ENCODE measurements at places on chromosomes 3 and 15. TPM values are rescaled to one million over a fixed set of nuclear protein-coding genes. Genes with fewer than 3 reads are reported as not detected.

DNA sequence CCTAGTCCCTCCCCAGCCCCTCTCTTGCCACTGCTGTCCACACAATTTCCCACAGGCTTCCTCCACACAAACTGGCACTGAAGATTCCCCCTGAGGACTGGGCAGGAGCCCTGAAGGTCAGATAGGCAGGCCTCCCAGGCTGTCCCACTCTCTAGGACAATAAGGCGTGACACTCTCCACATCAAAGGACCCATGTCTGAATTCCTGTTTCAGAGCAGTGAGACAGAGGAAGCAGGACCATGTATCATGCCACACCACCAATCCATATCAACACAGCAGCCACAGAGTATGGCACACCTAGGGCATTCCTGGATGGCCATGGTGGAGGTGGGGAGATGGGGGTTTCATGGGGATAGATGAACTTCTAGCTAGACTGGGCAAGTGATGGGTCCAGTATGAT is 13.8 kb upstream of the CCR1 start:
- DNase-seq: no peak

DNA sequence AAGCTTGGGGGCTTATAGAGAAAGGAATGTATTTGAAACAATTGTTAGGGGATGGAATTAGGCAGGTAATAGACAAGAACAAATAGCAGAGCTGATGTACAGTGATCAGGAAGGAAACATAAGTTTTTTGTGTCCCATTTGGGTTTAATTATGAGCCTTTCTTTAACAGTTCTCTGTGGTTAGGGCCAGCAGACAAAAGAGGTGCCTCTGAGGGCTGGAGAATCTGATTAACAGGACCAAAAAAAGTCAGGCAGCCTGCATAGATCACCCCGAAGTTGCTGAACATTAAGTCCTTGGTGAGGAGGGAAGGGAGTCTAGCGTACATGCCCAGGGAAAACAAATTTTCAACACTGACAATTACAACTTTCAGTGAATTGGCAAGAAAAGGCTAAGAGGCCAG is 88.6 kb upstream of the SPRED1 start:
- DNase-seq: no peak

DNA sequence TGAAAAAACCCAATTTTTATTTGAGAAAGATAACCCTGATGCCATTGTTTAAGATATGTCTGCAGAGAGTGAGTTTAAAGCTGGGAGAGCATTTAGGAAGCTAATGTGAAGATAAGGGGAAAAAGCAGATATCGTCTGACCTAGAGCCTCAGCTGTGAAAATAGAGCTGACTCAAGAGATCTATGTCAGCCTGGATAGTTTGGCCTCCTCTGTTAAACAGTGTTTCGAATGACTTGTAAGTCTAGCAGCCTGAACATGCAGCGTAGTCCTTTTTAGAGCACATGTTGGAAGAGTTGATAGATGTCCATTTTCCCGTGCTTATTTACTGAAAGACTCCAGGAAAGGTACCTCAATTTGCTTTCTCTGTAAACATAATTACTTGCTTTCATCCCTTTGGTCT is 48.1 kb downstream of the ALCAM start:
- no peak for DNase-seq

GRCh38 chr15:64847448-64847847 is 5.7 kb downstream of the PLEKHO2 start:
- DNase-seq: no peak

- DNase-seq: peak; percentile 89
Observed at GRCh38 chr3:185983495-185984141, 45.8 kb upstream of the TRA2B start.

DNA sequence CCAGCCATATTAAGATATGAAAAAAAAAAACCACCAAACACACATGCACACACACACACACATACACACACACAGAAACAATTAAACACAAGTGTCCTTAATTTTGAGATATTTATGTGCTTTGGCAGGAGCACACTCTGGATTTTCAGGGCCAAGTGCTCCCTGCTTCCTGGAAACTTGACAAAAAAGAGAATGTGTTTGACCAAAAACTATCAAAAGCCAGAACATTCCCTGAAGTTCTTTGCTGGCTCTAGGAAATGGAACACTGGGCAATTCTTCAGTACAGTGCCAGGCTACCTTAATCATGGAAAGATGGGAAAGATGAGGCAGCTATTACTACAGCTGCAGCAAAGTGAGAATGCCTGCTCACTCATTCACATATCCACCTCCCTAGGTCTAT is 44.6 kb downstream of the P3H2 start:
- DNase-seq: no peak

DNA sequence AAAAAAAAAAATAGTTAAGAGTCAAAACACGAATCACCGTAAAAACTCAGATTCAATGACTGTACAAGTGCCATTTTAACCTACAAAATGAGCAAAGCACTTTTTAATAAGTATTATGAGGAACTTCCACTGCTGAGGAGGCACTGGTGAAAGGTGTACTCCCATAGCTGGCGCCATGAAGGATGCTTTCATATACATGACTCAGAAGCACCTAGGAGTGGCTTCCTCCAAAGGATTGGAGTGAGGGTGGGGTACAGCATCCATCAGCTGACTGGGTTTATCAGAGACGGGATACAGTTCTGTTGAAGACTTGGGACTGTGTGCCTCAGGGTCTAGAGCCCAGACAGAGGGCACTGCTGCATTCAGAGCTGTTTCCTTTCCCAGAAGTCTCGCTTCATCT is 60.9 kb upstream of the MEX3B start:
- DNase-seq: peak; percentile 8

- no peak for DNase-seq
Observed at GRCh38 chr3:33868309-33868708, 69.9 kb downstream of the PDCD6IP start.

GRCh38 chr3:23455775-23456174 is 252.6 kb downstream of the UBE2E2 start:
- peak; percentile 49 for DNase-seq

DNA sequence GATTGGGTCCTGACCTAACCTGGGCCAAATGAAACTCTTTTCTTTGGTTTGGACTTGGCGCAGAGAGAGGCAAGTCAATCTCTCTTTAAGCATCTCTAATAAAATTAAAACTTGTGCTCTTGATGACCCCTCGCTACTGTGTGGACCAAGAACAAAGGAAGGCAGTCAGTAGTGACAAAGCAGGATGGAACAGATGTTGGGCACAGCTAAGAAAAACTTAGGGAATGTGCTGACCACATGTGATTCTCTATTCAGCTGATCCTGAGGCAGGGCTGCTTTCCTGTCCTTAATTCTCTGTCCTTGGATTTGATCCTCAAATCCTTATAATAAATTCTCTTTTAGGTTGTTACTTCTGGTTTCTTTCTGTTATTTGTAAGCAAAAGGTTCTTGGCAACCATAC is 259.9 kb downstream of the ZIC1 start:
- no peak for DNase-seq

GRCh38 chr15:42499858-42500609 is 4.6 kb downstream of the SNAP23 start:
- no peak for DNase-seq

GRCh38 chr15:69958496-69959084 is 139.1 kb downstream of the TLE3 start:
- no peak for DNase-seq

- DNase-seq: no peak
Observed at GRCh38 chr3:123728014-123728413, 143.2 kb upstream of the HACD2 start.

Gene ATP2C1
- 34.0 TPM for total RNA-seq

Gene TRH
- total RNA-seq: not detected

Gene WDR6
- 117 TPM for total RNA-seq

Gene SEC22A
- total RNA-seq: 34.3 TPM

Gene OR4F15
- total RNA-seq: not detected

Gene LARP6
- total RNA-seq: 166 TPM

Gene TEX55
- total RNA-seq: 0.33 TPM

Gene SLC51B
- not detected for total RNA-seq

Gene GOLGA6L9
- 8.1 TPM for total RNA-seq

Gene PLSCR5
- total RNA-seq: not detected

Gene DPPA2
- not detected for total RNA-seq

Gene CHRNB4
- not detected for total RNA-seq

Gene MGA
- 19.0 TPM for total RNA-seq

Gene PATL2
- 0.15 TPM for total RNA-seq

Gene RBM6
- total RNA-seq: 73.5 TPM

Gene SLC12A1
- total RNA-seq: not detected

All from PC-3 (cell line).